ENCODE measurements at places on chromosomes 1 and 21.
A peak's percentile ranks its signal among the peaks of the same experiment; 100 is the strongest.

DNA sequence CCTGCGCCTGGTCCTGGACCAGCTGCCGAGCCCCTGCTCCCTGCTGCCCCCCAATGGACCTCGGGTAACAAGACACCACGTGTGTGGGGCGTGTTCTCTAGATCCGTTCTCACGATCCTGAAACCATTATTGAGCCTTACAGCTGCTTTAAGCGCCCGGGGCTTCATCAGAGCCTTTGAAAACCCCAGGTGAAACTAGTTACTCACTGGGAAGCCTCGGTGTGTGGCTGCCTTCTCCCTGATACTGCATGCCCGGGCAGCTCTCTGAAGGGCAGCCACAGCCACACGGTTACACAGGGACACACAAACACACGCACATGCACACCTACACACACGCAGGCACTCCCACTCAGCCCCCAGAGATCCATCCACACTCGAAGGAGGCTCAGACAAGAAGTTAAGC, 5.3 kb downstream of the HES2 start:
- H3K27me3 ChIP-seq: peaks cover 47% of the 10 kb centered on the region
- peak; percentile 50 for DNase-seq
- no peaks in the 10 kb centered on the region for H3K36me3 ChIP-seq
- H3K27ac ChIP-seq: no peak overlapping the region

- no peaks in the 10 kb centered on the region for H3K27me3 ChIP-seq
- H3K4me1 ChIP-seq: peaks cover 37% of the 10 kb centered on the region
- peak overlapping the region; percentile 65 for H3K4me3 ChIP-seq
- no peak overlapping the region for H3K27ac ChIP-seq
- peak; percentile 52 for DNase-seq
Observed at GRCh38 chr1:111739925-111740765, 950 bp upstream of the INKA2 start.

- H3K4me1 ChIP-seq: peaks cover 16% of the 10 kb centered on the region
- H3K4me3 ChIP-seq: no peak overlapping the region
- no peaks in the 10 kb centered on the region for H3K36me3 ChIP-seq
- no peaks in the 10 kb centered on the region for H3K27me3 ChIP-seq
- H3K27ac ChIP-seq: peak overlapping the region; percentile 86
Observed at GRCh38 chr21:37259426-37259825, 7.7 kb downstream of the VPS26C start.

DNA sequence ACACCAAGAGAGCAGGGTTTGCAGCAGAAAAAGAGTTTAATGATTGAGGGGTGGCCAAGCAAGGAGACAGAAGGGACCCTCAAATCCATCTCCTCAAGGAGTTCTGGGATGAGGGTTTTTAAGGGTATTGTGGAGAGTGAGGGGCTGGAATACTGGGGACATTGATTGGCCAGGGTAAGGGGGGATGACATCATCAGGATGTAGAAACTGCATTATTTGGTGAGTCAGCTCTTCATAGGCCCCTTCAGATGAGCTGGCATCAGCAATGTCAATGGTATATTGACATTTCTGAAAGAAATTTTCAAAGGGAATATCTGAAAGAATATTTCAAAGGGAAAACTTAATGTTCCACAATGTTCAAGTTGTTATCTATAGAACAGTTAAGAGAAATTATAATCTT, 168.1 kb upstream of the SNX7 start:
- H3K27ac ChIP-seq: no peak overlapping the region
- no peak for DNase-seq
- no peak overlapping the region for H3K4me3 ChIP-seq
- H3K36me3 ChIP-seq: no peaks in the 10 kb centered on the region

DNA sequence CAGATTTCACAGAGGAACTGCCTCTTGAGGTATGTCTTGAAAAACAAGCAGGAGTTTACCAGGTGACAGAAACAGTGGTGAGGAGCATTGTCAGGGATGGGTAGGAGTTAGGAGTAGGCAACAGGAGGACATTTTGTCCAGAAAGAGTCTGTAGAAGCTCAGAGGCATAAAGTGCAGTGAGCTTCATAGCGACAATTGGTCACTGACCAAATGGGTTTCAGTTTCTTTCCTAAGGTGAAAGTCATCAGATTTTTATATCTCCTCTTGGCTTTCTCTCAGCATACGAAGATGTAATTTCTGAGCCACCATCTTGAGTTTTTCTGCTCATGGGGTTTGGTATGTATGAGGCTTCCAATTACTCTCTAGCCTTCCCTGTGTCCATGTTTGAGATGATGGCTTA, 29.3 kb upstream of the FASLG start:
- H3K36me3 ChIP-seq: no peaks in the 10 kb centered on the region
- peak overlapping the region; percentile 16 for H3K27ac ChIP-seq
- H3K4me1 ChIP-seq: peaks cover 13% of the 10 kb centered on the region
- no peaks in the 10 kb centered on the region for H3K27me3 ChIP-seq
- H3K4me3 ChIP-seq: no peak overlapping the region

DNA sequence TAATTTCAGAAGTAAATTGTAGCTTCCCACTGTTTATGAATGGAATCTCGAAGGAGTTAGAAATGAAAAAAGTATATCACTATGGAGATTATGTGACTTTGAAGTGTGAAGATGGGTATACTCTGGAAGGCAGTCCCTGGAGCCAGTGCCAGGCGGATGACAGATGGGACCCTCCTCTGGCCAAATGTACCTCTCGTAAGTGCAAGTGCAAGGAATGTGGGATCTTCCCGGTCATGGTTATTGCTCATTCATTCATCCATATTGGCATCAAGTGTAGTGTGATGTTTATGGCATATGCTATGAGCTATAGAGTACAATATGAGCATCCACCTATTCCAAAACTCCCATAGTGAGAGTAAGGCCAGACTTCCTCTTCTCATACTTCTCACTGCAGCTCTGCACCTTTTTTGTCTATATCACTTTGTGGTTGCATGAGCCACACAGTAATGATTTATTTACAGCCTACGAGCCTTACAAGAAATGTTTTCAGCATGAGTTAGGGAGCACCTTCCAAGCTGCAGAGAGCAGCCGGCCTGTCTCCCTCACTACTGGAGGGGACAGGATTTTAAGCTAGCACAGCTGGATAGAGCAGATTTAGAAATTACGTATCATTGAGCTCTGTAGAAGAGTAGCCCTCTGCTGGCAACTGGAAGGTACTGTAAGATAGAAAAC, 24.9 kb upstream of the CR1L start:
- H3K4me3 ChIP-seq: no peak overlapping the region
- H3K27ac ChIP-seq: no peak overlapping the region
- no peaks in the 10 kb centered on the region for H3K36me3 ChIP-seq
- no peaks in the 10 kb centered on the region for H3K27me3 ChIP-seq

- H3K4me1 ChIP-seq: peaks cover 13% of the 10 kb centered on the region
- DNase-seq: peak; percentile 89
- no peaks in the 10 kb centered on the region for H3K27me3 ChIP-seq
- no peaks in the 10 kb centered on the region for H3K36me3 ChIP-seq
- no peak overlapping the region for H3K4me3 ChIP-seq
- peak overlapping the region; percentile 38 for H3K27ac ChIP-seq
Observed at GRCh38 chr1:224528900-224529299, 87.2 kb upstream of the CNIH3 start.

- no peaks in the 10 kb centered on the region for H3K27me3 ChIP-seq
- no peaks in the 10 kb centered on the region for H3K36me3 ChIP-seq
- DNase-seq: no peak
- no peaks in the 10 kb centered on the region for H3K4me1 ChIP-seq
- no peak overlapping the region for H3K4me3 ChIP-seq
Observed at GRCh38 chr21:24278711-24279110, 1328.6 kb downstream of the MRPL39 start.

- peaks cover 1% of the 10 kb centered on the region for H3K27me3 ChIP-seq
- H3K27ac ChIP-seq: no peak overlapping the region
- peak; percentile 26 for DNase-seq
- 0 out of 2 replicates have a peak, but pooled peaks cover 1% of the 10 kb centered on the region for H3K36me3 ChIP-seq
Observed at GRCh38 chr1:22536506-22536905, 26.8 kb upstream of the EPHA8 start.

DNA sequence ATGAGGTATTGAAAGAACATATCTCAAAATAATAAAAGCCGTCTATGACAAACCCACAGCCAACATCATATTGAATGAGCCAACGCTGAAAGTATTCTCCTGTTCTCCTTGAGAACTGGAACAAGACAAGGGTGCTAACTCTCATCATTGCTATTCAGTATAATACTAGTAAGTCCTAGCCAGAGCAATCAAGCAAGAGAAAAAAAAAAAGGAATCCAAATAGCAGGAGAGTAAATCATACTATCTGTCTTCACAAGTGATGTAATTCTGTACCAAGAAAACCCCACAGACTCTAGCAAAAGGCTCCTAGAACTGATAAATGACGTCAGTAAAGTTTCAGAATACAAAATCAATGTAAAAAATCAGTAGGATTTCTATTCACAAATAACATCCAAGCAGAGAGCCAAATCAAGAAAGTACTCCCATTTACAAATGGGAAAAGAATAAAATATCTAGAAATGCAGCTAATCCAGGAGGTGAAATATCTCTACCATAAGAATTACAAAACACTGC, 1632.8 kb downstream of the NCAM2 start:
- no peaks in the 10 kb centered on the region for H3K36me3 ChIP-seq
- no peak overlapping the region for H3K4me3 ChIP-seq
- H3K27ac ChIP-seq: no peak overlapping the region

- peaks cover 17% of the 10 kb centered on the region for H3K4me1 ChIP-seq
- H3K36me3 ChIP-seq: peaks cover 4% of the 10 kb centered on the region
- peak overlapping the region; percentile 97 for H3K4me3 ChIP-seq
- H3K27me3 ChIP-seq: no peaks in the 10 kb centered on the region
- peak overlapping the region; percentile 61 for H3K27ac ChIP-seq
Observed at GRCh38 chr1:2228694-2229036, 546 bp downstream of the SKI start.

DNA sequence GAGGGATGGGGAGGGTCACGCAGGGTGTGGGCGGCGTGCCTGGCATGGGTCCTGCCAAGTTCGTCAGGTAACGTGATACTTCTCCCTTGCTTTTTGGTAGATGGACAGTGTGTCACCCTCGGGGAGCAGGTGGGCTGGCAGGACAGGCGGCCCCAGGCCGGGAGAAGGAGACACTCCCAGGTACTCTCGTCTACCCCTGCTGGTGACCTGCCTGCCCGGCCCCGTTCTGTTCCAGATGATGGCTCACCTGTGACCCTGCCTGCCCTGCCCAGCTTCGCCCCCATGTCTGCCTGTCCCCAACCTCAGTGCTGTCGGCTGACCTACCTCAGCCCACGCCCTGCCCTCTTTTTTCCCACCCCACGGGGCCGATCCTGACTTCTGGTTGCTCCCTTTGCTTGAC, 144.7 kb downstream of the PCBP3 start:
- H3K4me1 ChIP-seq: peaks cover 3% of the 10 kb centered on the region
- peaks cover 6% of the 10 kb centered on the region for H3K27me3 ChIP-seq
- no peak for DNase-seq

GRCh38 chr1:47738560-47739182, 258.5 kb downstream of the TRABD2B start:
- H3K4me3 ChIP-seq: no peak overlapping the region
- H3K4me1 ChIP-seq: no peaks in the 10 kb centered on the region

DNA sequence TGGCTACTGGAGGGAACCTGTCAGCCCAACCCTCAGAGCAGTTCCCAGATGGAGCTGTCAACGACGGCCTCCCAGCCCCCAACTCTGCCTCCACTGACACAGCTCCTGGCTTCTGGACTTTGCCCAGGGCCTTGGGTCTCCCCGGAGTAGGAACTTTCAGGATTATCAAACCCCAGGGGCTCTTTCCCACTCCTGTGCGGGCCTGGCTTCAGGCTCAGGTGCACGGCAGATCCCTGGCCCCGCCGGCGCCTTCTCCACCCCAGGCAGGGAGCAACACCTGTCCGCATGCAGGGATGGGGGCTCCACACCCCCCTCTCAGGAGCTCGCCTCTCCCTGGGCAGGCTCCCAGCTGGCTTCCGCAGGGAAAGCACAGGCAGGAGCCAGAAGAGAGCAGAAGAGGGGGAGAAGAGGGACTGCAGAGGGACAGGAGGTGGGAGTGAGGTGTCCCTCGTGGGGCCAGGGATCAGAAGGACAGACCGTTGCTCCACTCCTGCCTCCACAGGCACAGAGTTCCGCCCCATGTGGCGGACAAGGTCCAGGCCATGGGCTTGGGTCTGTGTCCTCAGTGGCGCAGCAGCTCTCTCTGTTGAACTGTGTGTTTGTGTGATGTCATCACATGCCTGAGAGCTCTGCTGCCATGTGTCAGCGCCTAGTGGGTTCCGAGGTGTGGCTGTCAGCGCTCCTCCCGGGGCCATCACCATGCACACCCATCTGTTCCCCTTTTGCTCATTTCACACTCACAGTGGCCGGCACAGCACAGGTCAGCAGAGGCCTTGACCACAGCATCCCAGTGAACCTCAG, 107.7 kb downstream of the PDE9A start:
- no peaks in the 10 kb centered on the region for H3K36me3 ChIP-seq
- H3K4me1 ChIP-seq: no peaks in the 10 kb centered on the region
- no peak overlapping the region for H3K4me3 ChIP-seq
- 0 out of 2 replicates have a peak, but pooled peaks cover 2% of the 10 kb centered on the region for H3K27me3 ChIP-seq
- no peak for DNase-seq

DNA sequence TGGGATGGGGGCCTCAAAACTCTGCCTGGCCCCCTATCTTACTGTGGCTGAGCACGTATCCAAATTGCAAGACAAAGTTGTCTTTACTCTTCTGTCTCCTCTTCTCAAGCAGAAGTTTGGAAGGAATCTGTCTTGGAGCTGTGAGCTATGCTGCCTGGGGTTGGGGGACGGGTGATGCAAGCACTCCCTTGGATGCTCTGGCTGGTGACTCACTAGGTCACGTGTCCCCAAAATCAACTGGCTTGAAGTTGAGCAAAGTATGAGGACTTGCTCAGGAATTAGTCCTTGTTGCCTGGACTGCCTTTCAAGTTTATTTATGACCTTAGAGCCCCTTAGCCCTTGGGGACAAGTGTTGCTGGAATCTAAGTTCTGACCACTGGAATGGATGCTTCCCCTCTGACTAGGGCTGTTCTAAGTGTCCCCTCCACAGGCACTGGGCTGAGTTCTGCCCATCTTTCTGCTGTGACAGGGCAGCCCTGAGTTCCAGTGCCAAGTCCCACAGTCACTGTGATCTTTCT, 269.5 kb downstream of the HHAT start:
- peak overlapping the region; percentile 99 for H3K27ac ChIP-seq
- H3K4me1 ChIP-seq: peaks cover 10% of the 10 kb centered on the region
- no peaks in the 10 kb centered on the region for H3K36me3 ChIP-seq

DNA sequence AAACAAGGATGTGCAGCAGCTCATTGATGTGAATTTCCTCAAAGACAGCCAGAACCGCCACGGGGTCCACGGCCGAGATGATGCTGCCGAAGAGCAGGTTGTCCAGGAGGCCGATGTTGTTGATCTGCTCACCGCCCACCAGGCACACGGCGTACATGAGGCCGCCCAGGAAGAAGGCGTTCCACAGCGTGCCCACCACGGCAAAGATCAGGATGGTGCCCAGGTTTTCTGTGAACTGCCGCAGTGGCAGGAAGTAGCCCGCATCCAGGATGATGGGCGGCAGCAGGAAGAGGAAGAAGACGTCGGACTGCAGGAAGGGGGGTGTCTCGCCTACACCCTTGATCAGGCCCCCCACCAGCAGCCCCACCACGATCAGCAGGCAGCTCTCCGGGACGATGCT, 41.1 kb downstream of the SLC9A1 start:
- peaks cover 36% of the 10 kb centered on the region for H3K4me1 ChIP-seq
- H3K27me3 ChIP-seq: no peaks in the 10 kb centered on the region
- peaks cover 3% of the 10 kb centered on the region for H3K36me3 ChIP-seq
- no peak for DNase-seq
